ELR (cell line): ENCODE measurements at places on chromosomes 2 and 18.

- DNase-seq = peak; percentile 85
These were observed 92.1 kb downstream of the LYPD6 start for GRCh38 chr2:149422337-149422990.

GRCh38 chr2:103132536-103133217, 370.8 kb downstream of the TMEM182 start:
- DNase-seq = no peak

- no peak for DNase-seq
These were observed 976.8 kb downstream of the TMEM182 start for GRCh38 chr2:103738606-103739005.

GRCh38 chr2:192886636-192887035, 691.9 kb upstream of the TMEFF2 start:
- peak; percentile 58 for DNase-seq

- peak; percentile 81 for DNase-seq
These were observed 620.6 kb downstream of the IRS1 start for GRCh38 chr2:226179010-226179409.

DNA sequence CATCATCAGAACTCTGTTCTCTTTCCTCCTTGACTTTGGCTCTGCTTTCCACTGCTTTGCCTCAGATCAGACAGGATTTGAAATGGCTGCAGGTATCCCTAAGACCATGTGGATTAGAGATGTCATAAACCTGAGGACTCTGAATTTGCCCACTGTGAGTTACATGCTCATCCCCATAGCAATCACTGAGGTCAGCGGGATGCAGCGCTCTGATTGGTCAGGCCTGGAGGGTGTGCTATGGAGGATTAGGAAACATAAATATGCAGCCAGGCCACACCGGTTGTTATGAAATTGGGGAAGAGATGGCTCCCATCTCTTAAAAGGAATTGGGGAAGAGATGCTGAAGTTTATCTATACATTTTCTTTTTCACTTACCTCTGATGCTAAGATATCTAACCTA, 73.7 kb upstream of the DNAJC10 start:
- peak; percentile 74 for DNase-seq

GRCh38 chr2:233059797-233060500, at the start of gene INPP5D:
Gene INPP5D (plus strand): TSS chr2:233060342. CDS start chr2:233060479, 137 bp downstream.
- no peak for DNase-seq

GRCh38 chr2:206176121-206176520, 16.4 kb downstream of the EEF1B2 start:
- DNase-seq = no peak

DNA sequence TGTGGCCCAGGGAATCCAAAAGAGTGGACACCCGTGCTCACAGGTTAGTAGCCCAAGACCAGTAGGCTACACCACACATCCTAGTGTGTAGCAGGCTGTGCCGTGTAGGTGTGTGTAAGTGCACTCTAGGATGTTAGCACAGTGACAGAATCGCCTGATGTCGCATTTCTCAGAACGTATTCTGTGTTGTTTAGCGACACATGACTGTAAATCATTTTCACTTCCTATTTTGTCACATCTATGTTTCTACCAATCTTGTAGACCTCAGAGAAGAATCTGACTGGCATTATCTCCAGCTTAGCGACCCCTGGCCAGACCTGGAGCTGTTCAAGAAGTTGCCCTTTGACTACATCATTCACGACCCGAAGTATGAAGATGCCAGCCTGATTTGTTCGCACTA, 45.1 kb downstream of the NTSR2 start:
- DNase-seq = no peak

DNA sequence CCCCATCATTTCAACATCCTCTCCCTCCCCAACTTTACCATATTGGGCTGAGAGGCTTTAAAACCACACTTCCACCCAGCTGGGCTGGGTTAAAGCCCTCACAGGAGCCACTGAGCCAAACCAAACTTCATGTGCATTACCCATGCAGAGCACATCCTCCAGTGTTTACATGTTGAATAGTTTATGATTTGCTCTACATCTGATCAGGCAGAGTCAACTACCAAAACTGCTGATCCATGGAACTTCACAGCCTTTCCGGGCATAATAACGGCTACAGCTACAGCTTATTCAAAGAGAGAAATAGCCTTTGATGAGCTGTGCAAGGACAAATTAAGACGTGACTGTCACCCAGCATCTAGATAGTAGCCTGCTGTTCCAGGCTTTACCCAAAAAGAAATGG, 39.0 kb downstream of the MAIP1 start:
- no peak for DNase-seq

- no peak for DNase-seq
These were observed 4.1 kb downstream of the NEMP2 start for GRCh38 chr2:190530248-190530900.

DNA sequence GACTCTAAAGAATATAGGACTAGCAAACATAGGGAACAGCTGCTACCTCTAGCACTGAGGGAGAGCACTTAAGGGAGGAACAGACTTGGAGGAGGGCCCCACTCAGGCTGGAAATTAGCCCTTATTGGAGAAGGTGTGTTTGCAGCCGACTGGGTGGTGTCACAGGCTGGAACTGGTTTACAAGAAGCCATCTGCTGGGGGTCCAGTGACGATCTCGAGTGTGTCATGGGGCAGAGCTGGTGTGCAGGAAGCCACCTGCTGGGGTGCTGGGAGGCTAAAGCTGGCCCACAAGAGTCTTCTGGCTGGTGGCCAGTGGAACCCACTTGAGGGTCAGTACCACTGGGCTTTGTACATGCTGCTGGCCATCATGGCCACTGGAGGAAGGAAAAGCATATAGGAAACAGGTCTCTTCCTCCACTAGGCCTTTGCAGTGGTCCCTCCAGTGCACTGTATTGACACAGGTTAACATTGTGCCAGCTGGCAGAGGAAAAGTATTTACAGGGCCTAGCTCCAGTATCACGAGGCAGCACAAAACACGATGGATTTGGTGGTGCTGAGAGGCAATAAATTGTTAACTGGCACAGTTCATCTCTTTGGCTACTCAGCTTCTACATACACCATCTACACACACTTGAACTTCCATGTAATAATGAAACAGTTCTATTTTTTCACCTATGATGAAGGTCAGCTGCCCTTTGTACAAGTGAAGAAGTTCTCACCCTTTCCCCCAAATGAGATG, 43.6 kb downstream of the MAP3K20 start:
- no peak for DNase-seq

DNA sequence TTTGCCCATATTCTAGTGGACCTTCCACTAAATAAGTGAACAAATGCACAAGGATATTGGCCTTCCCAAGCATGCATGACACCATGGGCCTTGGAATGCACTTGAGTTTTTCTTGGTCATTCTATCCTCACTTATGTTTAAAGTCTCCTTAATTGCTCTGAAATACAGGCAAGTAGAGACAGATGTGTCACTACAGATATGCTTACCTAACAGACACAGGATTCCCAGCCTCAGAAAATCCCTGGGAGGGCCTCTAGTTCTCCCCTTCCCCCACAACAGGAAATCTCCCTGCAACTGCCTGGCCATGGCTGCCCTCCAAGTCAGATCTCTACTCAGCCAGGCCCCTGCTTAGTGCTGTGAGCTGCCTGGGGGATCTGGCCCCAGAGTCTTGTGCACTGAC, 445.2 kb downstream of the IRS1 start:
- peak; percentile 12 for DNase-seq

- DNase-seq = no peak
These were observed 1.3 kb downstream of the NETO1 start for GRCh38 chr18:72866442-72866900.
